ENCODE measurements at places on chromosomes 5 and 9.
A peak's percentile ranks its signal among the peaks of the same experiment; 100 is the strongest.

DNA sequence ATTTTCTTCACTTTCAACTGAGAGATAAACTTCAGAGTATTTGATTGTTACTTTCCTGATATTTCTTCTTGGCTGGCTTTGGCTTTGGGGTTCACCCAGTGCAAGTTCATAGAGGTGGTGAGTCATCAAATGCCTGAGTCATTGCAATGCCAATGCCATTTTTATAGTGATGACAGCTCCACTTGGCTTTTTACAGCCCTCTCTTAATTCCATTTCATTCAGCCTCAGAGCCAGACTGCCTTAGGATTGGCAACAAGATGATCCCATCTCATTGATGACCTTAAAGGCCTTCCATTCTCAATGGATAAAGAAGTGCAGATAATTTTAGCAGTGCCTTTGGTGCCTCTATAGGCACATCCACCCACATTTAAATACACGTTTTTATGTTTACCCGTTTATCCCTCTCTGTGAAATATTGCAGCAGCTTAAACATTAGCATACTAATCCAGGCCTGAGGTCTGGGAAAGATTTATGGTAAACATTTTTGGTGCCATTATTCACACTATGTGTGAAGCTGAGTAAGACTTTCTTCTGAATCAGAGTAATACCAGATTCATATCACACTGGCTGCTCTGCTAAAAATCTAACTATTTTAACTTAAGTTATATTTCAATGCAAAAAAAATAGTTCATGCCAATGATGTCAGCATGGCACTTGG, 88.9 kb upstream of the TYRP1 start:
- DNase-seq = peak; percentile 15

DNA sequence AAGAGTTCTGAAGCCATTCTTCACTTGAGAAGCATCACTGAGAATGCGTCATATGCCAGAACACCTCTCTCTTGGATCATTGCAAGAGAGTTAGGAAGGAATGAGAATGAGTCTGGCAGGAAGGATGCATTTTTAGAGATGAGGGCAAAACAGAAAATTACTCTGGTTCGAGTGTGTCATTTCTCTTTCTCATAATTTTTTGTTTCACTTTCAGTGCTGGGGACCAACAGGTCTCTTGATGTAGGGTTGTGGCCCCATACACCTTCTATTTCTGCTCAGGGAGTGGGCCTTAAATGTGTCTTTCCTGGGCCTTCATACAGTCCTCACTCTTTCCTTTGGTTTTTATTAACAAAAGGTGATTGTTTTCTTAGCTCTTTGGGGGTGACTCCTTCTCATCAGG, 302.4 kb downstream of the NR3C1 start:
- DNase-seq = no peak

- no peak for DNase-seq
These were observed 43.3 kb upstream of the SSBP2 start for GRCh38 chr5:81794226-81794625.

DNA sequence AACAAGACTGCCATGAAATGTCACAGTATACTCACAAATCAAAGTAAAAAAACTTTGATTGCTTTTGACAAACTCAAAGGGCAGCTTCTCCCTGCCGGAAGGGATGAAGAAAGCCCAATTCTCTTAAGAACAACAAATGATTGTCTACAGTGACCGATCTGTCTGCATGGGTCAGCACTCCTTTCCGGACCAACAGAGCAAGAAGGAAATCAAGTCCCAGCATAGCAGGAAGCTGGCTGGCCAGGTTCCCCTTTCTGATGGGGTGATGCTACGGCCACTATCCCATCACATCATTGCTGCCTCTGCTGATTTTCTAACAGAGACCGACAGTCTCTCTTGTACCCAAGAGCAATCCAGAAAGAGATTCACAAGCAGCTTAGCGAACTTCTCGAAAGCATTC, 692 bp downstream of the C1QTNF3 start:
- DNase-seq = no peak

GRCh38 chr9:6924988-6925563, 167.3 kb downstream of the KDM4C start:
- DNase-seq = peak; percentile 39

GRCh38 chr9:116626762-116627161, 60.3 kb upstream of the TRIM32 start:
- DNase-seq = no peak

DNA sequence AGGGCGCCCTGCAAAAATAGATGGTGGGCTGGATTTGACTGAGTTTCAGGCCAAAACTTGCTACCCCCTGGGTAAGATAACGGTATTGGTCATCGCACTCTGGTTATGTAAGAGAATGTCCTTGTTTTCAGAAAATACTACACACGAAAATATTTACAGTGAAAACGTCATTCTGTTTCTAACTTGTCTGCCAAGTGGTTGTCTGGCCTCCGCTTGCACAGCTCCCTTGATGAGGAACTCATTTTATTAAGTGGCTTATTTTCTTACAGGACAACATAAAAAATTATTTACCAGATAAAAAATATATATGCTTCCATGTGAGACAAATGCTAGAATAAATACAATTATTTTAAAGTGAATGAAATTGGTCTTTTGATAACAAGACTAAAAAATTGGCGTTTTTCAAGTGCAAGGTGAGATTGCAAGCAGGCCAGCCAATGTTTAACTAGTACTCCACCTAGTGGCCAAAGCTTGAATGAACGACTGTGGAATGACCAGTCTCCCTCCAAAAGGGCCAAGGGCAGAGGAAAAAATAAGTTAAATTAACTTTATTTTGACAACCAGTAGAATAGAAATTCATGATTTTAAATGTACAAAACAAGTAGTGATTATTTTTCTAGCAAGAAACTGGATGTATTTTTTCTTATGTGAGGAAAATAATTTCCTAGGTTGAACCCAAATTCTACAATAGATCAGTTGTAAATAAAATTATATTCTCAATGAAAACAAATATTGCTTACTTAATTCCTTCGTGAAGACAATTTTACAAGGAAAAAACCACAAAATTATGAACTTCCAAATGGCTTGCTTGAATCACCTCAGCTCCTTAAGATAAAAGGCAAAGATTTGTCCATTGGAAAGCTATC, 93.2 kb downstream of the ZFAND5 start:
- DNase-seq = peak; percentile 75

DNA sequence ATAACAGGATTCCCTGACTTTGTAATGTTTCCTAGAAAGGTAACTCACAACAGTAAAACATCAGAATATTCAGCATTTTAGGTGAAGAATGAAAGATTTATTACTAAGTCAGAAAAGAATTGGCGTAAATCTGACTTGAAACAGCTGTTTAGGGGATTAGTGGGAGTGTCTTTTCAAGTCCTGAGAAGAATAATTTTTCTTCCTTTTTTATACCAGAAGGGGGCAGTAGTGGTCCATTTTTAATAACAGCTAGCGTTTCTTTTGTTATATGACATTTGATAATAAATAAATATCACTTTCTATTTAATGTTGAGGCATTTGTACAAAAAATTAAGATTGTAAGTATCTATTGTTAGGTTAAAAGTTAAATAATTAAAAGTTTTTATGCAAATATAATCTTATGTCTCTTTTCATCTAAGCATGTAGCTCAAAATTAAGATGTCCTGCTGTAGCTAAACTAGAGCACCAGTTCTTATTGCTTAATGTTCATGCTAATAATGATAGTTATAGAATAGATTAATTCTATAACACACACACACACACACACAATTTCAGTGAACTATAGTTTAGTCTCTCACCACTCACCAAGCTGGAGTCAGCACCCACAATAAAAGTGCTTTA, 258.7 kb upstream of the ARRDC3 start:
- DNase-seq = peak; percentile 72

- DNase-seq = no peak
These were observed 8.2 kb upstream of the PHF2 start for GRCh38 chr9:93568169-93568568.

DNA sequence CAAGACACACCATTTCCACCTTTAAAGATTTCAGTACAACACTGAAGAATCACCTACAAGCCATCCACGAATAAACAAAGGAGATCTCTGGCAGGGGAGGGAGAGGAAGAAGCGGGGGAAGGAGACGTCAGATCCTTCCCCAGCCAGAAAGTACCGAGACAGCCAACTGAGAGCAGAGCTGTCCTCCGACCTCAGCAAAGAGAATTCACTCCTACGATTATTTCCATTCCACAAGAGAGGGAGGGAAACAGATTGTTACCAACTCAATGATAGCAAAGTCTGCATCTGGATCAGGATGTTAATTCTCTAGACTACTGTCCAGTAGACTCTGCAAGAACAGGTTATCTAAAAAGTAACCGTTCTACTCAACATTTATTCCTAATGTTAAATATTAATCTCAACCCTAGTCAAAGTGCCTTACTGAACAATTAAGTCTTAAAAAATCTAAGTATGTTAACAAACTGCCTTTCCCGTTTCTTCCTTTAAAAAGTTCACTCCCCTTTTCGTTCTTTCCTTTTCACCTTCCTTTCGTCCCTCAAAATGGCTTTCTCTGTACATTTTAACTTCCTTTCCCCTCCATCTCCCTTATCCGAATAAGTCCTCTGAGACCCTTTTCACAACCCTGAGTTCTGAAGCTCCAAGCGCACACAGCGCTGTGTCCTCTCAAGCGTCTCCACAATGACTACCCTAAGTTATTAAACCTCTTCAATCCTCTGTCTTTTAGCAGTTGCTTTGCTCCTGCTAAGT, 1.4 kb downstream of the CHD1 start:
- peak; percentile 73 for DNase-seq

GRCh38 chr5:149683964-149684363, 46.1 kb upstream of the PPARGC1B start:
- DNase-seq = no peak

GRCh38 chr5:56037531-56038010, 42.8 kb upstream of the IL6ST start:
- DNase-seq = no peak

- DNase-seq = peak; percentile 49
These were observed 1.1 kb upstream of the STK10 start for GRCh38 chr5:172188893-172189692.

GRCh38 chr5:17727098-17727497, 92.8 kb downstream of the TAF11L14 start:
- DNase-seq = peak; percentile 95

DNA sequence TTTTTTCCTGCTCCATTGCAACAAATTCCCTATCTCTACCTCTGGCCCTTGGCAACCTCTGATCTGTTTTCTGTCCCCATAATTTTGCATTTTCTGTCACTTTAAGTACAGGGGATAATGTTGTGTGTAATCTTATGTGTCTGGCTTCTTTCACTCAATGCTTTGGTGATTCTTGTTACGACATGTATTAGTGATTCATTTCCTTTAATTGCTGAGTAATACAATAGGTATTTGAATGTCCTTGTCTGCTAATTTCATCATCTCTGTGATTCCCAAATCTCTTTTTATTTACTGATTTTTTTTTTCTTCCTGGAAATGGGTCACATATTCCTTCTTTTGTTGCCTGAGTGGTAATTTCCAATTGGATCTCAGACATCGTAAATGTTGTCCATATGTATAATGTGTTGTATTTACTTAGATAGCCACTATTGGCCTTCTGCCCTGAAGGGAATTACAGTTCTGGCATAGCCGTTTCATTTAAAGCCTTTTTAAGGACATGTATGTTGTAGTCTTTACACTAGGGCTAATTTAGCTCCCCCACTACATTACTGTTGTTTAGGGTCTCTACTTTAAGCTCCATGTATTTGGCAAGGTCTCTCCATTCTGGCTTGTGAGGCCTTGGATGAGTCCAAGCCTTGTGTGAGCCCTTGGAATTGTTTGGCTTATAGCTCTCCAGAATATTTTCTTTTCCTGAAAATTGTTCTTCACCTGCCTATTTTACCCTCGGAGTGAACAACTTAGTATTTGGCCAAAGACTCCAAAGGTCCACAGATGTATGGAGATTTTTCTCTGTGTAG, 683.8 kb downstream of the LRRC70 start:
- no peak for DNase-seq

GRCh38 chr5:167678481-167678880, 613.0 kb upstream of the WWC1 start:
- DNase-seq = no peak

DNA sequence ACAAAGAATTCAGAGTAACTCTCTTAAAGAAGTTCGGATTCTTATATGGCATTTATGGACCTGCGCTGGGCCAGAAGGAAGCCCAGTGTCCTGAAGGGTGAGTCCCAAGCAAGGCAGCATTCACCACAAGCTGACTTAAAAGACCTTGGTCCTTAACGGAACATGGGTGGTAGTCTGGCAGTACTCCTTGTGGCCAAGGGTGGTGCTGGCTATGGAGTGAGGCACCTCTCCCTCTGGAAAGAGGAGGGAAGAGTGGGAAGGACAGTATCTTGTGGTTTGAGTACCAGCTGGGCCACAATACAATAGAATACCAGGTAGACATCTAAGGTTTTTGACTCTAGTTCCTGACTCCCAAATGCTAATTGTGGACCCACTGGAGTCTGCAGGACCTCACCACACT, 425.7 kb upstream of the CYLC2 start:
- DNase-seq = no peak

- DNase-seq = peak; percentile 34
These were observed 75.3 kb downstream of the PTBP3 start for GRCh38 chr9:112258106-112258505.

- DNase-seq = no peak
These were observed 235.9 kb upstream of the FAM174A start for GRCh38 chr5:100299261-100299660.

- DNase-seq = peak; percentile 53
These were observed 58.2 kb downstream of the CAST start for GRCh38 chr5:96720408-96720807.

- peak; percentile 32 for DNase-seq
These were observed 391.3 kb downstream of the DIRAS2 start for GRCh38 chr9:90251316-90251715.

GRCh38 chr9:100394032-100394695, 32.8 kb upstream of the MSANTD3 start:
- no peak for DNase-seq

- peak; percentile 41 for DNase-seq
These were observed 1.0 kb upstream of the FIBCD1 start for GRCh38 chr9:130940027-130940549.

DNA sequence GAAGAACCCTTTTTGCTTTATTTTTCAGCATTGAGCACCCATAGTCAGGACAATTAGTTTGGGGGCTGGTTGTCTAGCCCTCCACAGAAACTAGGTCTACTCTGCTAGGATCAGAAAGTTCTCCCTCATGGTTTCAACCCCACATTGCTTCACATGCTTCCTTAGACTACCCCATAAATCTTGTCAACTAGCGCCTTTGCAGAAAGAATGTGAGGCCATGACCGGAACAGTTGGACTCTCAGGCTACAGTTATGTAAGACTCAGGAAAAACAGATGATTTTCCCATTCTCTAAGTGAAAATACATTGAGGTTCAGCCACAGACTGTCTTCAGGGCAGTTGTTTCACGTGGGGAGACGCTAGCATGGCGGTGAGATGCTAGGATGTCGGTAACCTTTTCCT, 255.6 kb downstream of the NR3C1 start:
- DNase-seq = no peak

GRCh38 chr5:67878933-67879332, 336.6 kb upstream of the PIK3R1 start:
- DNase-seq = no peak
